ENCODE measurements at places on chromosomes 6 and 20. TPM values are rescaled to one million over a fixed set of nuclear protein-coding genes. Genes with fewer than 3 reads are reported as not detected.

The PFDN6 gene
- total RNA-seq, result 56.7 TPM

The SOBP gene
- total RNA-seq, result 4.7 TPM

GRCh38 chr20:54042021-54042420, 28.4 kb downstream of the BCAS1 start:
- peaks cover 4% of the 10 kb centered on the region for H3K4me1 ChIP-seq
- no peak overlapping the region for H3K4me3 ChIP-seq
- H3K27ac ChIP-seq, result no peak overlapping the region

- H3K4me1 ChIP-seq, result no peaks in the 10 kb centered on the region
- H3K27ac ChIP-seq, result no peak overlapping the region
- no peaks in the 10 kb centered on the region for H3K36me3 ChIP-seq
- no peak overlapping the region for H3K4me3 ChIP-seq
- H3K27me3 ChIP-seq, result no peaks in the 10 kb centered on the region
- DNase-seq, result no peak
Observed at GRCh38 chr20:24546232-24546892, 76.9 kb downstream of the SYNDIG1 start.

DNA sequence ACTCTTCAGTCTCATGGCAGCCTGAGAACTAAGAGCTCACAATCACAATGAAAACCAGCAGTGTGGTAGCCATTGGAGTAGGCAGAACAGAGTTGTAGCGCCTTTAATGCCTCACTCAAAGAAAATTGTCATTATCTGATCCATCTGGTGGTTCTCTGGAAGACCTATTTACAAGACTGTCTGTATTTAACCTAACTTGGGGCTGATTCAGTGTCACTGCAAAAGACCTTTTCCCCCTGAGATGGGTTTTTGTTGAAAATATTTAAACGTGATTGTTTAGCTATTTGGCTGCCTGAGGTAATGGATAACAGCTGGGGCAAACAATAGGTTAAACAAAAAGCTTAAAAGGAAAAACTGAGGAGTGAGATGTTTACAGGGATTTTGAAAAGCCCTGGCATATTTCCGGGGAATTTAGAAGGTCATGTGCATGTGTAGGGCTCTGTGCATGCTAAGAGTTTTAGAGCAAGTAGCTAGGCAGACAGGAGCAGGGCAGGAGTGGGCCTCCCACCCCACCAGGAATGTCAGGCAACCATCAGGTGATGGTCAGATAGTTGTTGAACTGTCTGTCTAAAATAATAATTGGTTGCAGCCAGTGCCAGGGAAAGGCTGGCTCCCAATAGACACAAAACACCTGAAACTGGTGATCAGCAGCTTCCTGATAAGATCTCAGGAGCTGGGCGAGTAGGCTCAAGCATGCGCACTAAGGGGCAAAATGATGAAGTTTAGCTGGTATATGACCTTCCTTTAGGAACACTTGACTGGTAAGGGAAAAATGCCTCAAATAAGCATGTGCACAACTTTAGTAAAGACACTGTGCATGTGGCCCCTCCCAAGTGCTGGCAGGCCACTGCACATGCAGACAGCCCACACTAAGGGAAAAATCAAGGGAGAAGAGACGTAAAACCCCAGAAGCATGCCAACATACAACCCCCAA, 70.8 kb upstream of the AKIRIN2 start:
- no peak for DNase-seq
- no peak overlapping the region for H3K27ac ChIP-seq
- no peak overlapping the region for H3K4me3 ChIP-seq
- no peaks in the 10 kb centered on the region for H3K36me3 ChIP-seq

Measured in astrocyte (in vitro differentiated cells and primary cell).